ENCODE measurements at places on chromosomes 2 and 18. TPM values are rescaled to one million over a fixed set of nuclear protein-coding genes. Genes with fewer than 3 reads are reported as not detected.

GRCh38 chr18:62450546-62451410 lies 72.0 kb upstream of the ZCCHC2 start:
- no peak for DNase-seq
- H3K27ac ChIP-seq, result no peak overlapping the region
- H3K4me3 ChIP-seq, result no peak overlapping the region
- H3K27me3 ChIP-seq, result peaks cover 4% of the 10 kb centered on the region

GRCh38 chr2:103005393-103005792 lies 243.6 kb downstream of the TMEM182 start:
- H3K36me3 ChIP-seq, result no peaks in the 10 kb centered on the region
- no peaks in the 10 kb centered on the region for H3K4me1 ChIP-seq
- no peaks in the 10 kb centered on the region for H3K27me3 ChIP-seq

DNA sequence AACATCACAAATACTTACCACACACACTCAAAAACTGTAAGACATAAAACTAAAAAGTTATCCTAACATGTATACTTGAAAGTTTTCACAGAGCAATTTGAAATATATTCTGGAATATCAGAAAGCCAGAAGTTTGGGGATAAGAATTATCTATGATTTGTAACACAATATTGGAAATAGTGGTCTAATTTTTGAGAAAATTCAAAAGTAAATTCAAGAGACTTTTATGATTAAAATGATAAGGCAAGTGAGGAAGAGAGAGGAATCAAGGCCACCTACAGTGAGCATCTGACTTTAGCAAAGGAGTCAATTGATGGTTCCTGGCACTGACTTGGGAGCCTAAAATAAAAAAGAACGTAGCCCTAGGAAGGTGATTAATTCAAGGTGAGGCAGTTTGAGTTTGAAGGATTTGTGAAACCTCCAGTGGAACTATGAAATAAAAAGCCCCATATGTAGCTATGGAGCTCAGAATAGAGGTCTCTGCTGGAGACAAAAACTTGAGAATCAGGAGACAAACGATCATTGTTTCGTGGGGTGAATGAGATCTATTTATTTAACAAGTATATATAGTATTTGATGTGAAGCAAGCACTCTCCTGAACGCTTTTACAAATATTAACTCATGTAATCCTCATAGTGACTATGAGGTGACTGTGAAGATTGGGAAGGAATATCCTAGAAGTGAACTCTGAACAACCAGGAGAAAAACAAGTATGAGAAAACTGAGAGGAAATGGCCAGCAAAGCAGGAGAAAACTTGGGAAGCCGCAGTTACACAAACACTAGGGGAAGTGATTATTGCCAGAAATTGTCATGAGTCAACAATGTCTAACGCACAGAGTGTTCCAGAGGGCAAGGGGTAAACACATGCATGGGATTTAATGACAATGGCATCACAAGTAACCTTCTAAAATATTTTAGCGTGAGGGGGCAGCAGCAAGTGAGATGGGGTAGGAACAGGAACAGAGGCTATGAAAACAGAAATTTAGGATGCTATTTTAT lies 12.8 kb downstream of the TFPI start:
- H3K4me3 ChIP-seq, result no peak overlapping the region
- no peaks in the 10 kb centered on the region for H3K36me3 ChIP-seq
- no peak for DNase-seq
- no peaks in the 10 kb centered on the region for H3K27me3 ChIP-seq
- no peak overlapping the region for H3K27ac ChIP-seq

DNA sequence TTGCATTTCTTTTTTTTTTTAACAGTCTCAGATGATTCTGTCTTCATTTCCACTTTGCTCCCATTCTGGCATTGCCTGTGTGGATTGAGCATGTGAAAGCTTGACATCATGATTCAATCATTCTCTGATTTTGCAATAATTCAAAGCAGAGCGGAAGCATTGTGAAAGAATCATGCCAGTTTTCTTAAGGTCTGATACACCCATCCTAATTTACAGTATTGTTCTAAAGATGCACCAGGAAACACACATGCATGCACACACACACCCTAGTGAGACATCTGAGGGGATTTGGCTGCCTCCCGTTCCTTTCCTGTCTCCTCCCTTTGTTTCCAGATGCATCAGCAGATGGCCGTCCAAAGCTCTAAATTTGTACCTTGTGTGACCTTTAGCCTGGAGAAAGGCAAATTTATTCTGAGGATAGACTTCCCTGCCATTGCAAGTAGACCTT lies 97.3 kb downstream of the FMNL2 start:
- no peak overlapping the region for H3K4me3 ChIP-seq
- H3K27me3 ChIP-seq, result no peaks in the 10 kb centered on the region
- H3K36me3 ChIP-seq, result no peaks in the 10 kb centered on the region
- H3K27ac ChIP-seq, result no peak overlapping the region

DNA sequence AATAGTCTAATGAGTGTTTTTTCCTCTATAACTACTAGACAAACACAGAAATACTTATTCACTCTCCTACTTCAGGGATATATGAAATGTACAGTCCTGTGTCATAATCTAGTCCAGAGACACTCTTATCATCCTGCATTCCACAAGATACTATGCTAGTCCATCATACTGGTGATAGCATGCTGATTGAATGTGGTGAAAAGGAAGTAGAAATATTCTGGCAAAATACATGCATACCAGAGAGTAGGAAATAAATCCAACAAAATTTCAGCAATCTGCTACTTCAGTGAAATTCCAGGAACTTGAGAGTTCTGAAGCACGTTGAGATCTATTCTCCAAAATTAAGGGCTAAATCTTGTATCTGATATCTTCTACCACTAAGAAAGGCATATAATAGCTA lies 353.9 kb downstream of the PID1 start:
- no peak overlapping the region for H3K27ac ChIP-seq
- DNase-seq, result no peak
- no peak overlapping the region for H3K4me3 ChIP-seq
- H3K27me3 ChIP-seq, result no peaks in the 10 kb centered on the region
- H3K36me3 ChIP-seq, result no peaks in the 10 kb centered on the region
- H3K4me1 ChIP-seq, result no peaks in the 10 kb centered on the region

GRCh38 chr18:9741406-9741792 lies 33.3 kb downstream of the RAB31 start:
- H3K4me1 ChIP-seq, result no peaks in the 10 kb centered on the region
- no peak overlapping the region for H3K27ac ChIP-seq
- H3K27me3 ChIP-seq, result no peaks in the 10 kb centered on the region

GRCh38 chr18:3661989-3662388 lies 212.0 kb downstream of the TGIF1 start:
- no peak overlapping the region for H3K4me3 ChIP-seq
- H3K4me1 ChIP-seq, result peaks cover 9% of the 10 kb centered on the region
- no peaks in the 10 kb centered on the region for H3K36me3 ChIP-seq
- no peak for DNase-seq

- H3K27ac ChIP-seq, result no peak overlapping the region
- DNase-seq, result no peak
- H3K27me3 ChIP-seq, result no peaks in the 10 kb centered on the region
- H3K36me3 ChIP-seq, result no peaks in the 10 kb centered on the region
These were observed 126.6 kb downstream of the KCNH7 start for GRCh38 chr2:162711832-162712540.

DNA sequence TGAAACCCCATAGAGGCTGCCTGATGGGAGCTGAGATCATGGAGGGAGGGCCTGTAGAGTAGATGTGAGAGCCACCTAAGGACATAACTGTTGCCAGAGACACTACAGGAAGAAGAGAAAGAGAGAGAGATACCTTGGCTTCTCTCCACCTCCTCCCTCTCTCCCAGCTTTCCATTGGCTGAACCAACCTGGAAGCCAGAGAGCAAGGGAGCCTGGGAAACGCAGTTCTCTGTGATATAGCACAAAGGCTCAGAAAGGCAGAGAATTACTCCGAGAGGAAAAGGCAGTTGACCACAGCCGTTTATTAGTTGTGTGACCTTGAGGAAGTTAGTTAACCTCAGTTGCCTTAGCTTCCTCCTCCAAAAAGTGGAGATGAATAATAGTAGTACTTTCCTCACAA lies 37.7 kb upstream of the MAT2A start:
- H3K36me3 ChIP-seq, result no peaks in the 10 kb centered on the region
- H3K27me3 ChIP-seq, result no peaks in the 10 kb centered on the region

DNA sequence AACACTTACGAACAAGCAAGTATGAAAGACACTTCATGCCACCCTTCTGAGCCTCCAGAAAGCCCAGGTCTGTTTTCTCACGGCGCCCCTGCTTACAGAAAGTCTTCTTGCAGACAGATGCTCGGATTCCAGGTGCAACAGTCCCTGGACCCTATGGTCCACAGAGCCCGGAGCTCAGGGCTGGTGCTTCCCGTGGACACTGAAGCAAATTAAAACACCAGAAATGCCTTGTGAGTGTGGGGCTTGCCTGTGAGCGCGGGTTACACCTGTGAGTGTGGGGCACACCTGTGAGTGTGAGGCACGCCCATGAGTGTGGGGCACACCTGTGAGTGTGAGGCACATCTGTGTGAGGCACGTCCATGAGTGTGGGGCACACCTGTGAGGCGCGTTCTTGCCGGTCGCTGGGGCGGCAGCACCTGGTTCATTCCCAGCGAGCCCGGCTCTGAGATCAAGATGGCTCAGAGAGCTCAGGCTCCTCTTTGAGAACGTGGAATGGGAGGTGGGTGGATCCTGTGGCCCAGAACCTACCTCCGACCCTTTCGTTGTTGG lies 205.2 kb upstream of the TPO start:
- no peak for DNase-seq
- no peaks in the 10 kb centered on the region for H3K36me3 ChIP-seq
- H3K27ac ChIP-seq, result no peak overlapping the region
- H3K4me3 ChIP-seq, result no peak overlapping the region
- H3K27me3 ChIP-seq, result no peaks in the 10 kb centered on the region
- H3K4me1 ChIP-seq, result no peaks in the 10 kb centered on the region

DNA sequence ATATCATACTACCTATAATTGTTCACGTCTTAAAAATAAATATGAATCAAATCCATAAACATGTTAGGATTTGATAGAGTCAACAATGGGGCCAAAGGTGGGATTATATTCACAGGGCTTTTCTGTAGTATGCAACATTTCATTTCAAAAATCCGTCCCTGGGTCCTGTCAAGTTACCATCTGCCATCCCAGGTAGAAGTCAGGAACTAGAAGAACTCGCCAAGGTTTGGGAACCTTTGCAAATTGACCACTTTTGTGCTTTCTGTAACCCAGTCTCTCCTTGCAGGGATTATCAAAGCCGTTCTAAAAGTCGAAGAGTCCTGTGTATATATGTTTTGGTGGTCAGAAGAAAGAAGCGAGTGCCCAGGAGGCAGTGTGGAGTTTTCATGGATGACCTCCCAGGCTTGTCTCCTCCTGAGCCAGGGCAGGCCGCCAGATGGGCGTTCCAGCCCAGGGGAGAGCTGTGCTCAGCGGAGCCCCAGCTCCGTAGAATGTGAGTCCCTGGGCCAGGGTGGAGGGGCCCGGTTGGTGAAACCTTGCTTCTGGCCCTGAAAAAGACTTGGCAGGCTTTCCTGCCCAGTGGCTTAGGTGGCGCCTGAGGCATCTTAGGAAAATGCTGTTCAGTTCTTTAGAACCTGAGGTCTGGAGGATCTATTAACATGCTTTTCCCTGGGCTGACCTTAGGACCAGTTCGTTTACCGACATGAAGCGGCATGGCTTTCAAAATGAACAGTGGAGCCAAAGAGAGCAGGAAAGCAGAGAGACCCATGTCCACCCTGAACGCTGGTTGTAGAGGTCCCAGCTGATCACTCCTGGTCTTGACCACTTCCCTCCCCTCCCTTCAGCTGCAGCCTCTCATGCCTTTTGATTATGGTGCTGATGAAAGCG lies 69.2 kb downstream of the LONRF2 start:
- no peaks in the 10 kb centered on the region for H3K36me3 ChIP-seq
- no peak for DNase-seq
- H3K4me1 ChIP-seq, result no peaks in the 10 kb centered on the region
- no peak overlapping the region for H3K4me3 ChIP-seq
- H3K27ac ChIP-seq, result no peak overlapping the region

DNA sequence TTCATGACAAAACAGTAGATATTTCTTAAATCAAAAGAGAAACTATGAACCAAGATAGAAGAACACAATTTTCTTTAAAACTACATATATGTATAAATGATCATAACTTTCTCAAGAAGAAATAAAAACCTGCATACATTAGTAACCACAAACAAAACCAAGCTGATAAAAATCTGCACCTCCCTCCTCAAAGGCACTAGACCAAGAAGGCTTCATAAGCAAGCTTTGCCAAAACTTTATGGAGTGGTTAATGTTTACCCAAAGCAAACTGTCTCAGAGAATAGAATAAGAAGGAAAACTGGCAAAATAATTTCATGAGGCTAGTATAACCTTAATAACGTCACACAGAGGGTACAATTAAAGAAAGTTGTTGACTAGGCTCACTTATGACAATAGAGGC lies 138.3 kb downstream of the ZBTB7C start:
- H3K4me1 ChIP-seq, result no peaks in the 10 kb centered on the region
- H3K27me3 ChIP-seq, result no peaks in the 10 kb centered on the region
- DNase-seq, result no peak
- no peak overlapping the region for H3K4me3 ChIP-seq
- no peak overlapping the region for H3K27ac ChIP-seq

DNA sequence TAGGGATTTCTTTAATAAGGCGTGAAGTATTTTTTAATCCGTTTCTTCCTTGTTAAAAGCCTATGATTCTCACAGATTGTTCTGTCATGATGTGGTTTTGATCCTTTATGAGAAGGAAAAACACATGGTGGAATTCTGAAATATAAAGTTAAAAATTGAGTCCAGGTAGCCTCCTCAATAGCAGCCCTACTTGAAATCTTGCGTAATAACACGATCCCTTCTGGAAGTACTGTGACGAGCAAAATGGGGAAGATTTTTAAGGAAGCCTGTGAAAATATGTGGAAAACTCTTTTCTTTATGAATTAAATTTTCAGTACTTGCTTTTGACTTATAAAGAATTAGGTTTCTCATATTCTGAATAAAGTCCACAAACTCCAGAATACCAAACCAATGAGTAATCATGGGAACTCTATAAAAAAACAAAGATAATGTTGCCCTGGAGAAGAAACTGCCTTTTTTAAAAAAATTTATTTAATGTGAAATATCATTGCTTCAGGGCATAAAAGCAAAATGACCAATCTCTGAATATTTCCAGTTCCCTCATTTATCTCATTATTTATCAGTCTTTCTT lies 476.4 kb upstream of the ZEB2 start:
- H3K27ac ChIP-seq, result no peak overlapping the region
- no peaks in the 10 kb centered on the region for H3K27me3 ChIP-seq
- H3K4me1 ChIP-seq, result no peaks in the 10 kb centered on the region
- no peak overlapping the region for H3K4me3 ChIP-seq

GRCh38 chr2:240589375-240589774 lies 2.8 kb downstream of the CAPN10 start:
- DNase-seq, result no peak
- no peak overlapping the region for H3K4me3 ChIP-seq
- H3K4me1 ChIP-seq, result peaks cover 33% of the 10 kb centered on the region
- no peaks in the 10 kb centered on the region for H3K27me3 ChIP-seq
- H3K27ac ChIP-seq, result no peak overlapping the region

GRCh38 chr2:51612387-51612786 lies 580.5 kb upstream of the NRXN1 start:
- no peak overlapping the region for H3K27ac ChIP-seq
- no peak for DNase-seq
- no peaks in the 10 kb centered on the region for H3K36me3 ChIP-seq
- H3K4me3 ChIP-seq, result no peak overlapping the region
- H3K4me1 ChIP-seq, result no peaks in the 10 kb centered on the region

GRCh38 chr2:70715071-70715985 lies 52.7 kb downstream of the ADD2 start:
- H3K36me3 ChIP-seq, result no peaks in the 10 kb centered on the region
- no peak overlapping the region for H3K27ac ChIP-seq
- no peak for DNase-seq
- H3K27me3 ChIP-seq, result no peaks in the 10 kb centered on the region

- no peaks in the 10 kb centered on the region for H3K36me3 ChIP-seq
- H3K27ac ChIP-seq, result no peak overlapping the region
- DNase-seq, result no peak
- no peaks in the 10 kb centered on the region for H3K4me1 ChIP-seq
- H3K27me3 ChIP-seq, result no peaks in the 10 kb centered on the region
- no peak overlapping the region for H3K4me3 ChIP-seq
These were observed 137.9 kb downstream of the KLHL29 start for GRCh38 chr2:23522726-23523372.

The GKN1 gene
- not detected for total RNA-seq

The C1QL2 gene
- not detected for total RNA-seq
